Iris pigment epithelial cell (primary cell): ENCODE measurements at places on chromosomes 2 and 18.

GRCh38 chr2:6915399-6915798 lies 1.8 kb upstream of the RNF144A start:
- DNase-seq, result no peak

DNA sequence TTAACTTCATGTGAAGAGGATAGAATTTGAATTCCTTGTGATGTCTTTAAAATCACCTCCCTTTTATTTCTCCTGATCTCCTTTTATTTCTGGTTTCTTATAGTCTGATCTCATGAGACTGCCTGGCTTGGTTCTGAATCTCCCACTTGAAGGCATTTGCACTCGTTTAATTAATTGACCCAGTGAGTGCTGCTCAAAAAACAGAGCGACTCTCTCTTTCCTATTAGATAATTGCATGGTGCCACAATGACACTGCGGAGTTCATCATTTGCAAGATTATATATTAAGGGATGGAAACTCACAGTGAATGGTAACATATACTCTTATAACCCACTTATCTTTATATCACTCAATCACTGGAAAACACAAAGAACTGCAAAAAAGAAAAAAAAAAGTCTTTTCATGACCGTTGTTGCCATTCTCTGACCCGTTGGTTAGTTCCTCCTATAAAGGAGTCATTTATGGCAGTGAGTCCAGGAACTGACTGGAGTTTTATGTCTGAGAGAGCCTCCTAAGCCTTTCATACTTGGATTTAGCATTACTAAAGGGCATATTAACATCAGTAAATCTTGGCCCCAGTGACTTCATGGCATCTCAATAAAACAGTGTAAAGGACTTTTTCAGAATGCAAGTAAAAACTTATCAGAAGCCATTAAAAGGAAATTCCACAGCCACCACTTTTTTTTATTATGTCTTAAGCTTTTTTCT lies 103.3 kb upstream of the EPHA4 start:
- DNase-seq, result no peak

DNA sequence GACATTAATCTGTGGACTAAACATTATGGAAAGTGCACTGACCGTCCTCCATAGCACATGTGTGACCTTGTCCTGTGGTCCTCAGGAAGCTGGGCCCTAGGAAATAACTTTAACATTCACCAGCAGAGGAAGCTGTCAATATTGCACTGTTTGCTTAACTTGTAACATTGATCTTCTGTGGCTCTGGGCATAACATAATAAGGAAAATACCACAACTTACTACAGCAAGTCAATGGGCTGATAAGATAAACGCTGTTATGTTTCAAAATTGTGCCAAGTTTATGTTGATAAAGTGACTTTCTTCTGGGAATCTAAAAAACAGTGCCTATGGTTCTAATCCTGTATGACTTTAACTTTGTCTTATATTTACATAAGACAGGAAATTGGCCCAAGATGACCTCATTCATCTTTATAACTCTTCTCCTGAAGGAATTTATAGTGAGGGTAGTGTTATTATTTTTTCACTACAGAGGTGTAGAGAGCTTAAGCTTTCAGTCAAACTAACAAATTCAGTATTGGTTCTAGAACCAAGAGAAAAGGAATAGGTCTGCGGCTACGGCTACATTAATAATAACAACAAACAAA lies 113.7 kb upstream of the MAP4K3 start:
- DNase-seq, result peak; percentile 62

DNA sequence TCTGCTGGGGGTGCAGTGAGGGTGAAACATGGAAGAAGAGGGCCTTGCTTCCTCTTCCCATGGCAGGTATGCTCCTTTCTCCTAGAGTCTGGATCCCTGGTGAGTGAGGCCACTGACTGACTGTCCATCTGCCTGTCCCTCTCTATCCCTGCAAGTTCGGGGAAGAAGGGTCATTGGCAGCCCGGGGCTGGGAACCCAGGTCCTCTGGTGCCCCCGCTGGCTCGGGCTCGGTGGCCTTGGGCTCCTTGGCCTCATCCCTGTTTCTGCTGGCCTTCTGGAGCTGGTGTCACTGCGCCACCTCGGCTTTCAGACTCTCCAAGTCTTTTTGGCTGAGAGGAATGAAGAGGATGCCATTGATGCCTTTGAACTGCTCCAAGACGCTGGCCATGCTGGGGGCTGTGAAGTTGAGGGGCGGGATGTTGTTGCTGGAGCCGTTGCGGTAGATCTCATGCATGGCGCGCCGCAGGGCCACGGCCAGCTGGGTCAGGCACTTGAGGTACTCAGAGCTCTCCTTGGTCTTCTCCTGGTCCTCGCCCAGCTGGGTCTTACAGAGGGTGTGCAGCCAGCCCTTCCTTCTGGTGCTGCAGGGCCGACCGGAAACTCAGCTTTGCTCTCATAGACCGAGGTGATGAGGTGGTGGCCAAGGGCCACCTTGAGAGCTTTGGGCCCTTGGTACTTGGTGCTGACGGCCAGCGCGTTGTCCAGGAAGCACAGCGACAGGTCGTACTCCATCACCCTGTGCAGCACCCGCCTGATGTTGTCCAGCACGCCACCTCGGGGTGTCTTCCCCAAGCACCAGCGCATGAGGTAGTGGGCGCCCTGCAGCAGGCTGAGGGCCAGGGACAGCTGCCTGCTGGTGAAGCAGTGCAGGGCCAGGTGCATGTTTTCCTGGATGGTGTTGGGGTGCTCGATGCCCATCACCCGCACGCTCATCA lies 6.3 kb downstream of the MEP1B start:
- no peak for DNase-seq

DNA sequence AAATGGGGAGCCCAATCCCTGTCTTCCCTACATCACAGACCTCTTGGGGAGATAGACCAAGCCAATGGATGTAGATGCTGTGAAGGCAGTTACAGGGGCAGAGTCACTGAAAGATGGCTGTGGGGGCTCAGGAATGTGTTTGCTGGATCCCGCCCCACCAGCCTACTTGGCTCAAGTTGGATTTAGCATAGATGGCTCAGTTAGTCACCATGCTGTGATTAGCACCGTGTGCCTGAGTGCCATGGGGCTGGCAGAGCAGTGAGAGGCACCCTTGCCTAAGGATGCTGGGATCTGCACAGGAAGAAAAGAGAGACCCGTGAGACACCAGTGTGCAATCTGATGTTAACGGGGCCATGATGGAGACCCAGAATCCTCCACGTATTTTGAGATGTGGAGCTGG lies 228.3 kb downstream of the DYSF start:
- DNase-seq, result no peak

GRCh38 chr18:5558851-5559250 lies 15.1 kb upstream of the EPB41L3 start:
- DNase-seq, result no peak

DNA sequence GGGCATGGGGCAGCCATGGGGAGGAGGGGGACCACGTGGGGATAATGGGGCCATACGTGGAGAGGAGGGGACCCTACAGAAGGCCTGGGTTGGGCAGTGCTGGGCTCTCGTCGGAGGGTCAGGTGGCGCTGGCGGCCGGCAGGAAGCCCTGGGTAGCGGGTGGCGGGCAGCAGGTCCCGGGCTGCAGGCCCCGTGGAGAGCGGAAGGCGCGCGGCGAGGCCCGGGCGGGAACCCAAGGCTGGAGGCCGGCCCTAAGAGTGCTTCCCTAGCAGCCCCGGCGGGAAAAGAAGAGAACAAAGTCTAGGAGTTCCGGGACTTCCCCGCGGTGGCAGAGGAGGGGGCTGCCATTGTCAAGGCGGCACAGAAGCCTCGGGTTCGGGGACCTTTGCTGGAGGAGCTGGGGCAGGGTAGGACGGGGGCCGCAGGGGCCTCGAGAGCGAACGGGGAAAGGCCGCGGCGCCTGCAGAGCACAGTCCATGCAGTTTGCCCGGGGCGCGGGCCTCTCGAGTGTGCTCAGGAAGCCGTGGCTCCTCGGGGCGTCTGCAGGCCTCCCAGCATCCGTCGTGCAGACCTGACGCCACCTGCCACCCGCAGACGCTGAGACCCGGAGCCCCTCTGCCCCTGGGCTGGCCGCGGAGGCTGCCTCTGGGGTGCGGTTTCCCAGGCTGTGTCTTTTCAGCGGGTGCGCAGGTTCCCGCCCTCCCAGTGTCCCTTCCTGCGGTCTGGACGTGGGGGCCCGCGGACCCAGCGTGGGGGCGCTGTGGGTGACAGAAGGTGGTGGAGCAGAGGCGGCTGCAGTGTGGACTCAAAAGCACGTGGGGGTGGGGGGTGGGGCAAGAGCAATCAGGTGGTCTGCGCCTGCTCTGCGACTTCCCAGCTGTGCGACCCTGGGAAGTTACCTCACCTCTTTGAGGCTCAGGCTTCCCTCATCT lies 19.4 kb upstream of the NCL start:
- no peak for DNase-seq

DNA sequence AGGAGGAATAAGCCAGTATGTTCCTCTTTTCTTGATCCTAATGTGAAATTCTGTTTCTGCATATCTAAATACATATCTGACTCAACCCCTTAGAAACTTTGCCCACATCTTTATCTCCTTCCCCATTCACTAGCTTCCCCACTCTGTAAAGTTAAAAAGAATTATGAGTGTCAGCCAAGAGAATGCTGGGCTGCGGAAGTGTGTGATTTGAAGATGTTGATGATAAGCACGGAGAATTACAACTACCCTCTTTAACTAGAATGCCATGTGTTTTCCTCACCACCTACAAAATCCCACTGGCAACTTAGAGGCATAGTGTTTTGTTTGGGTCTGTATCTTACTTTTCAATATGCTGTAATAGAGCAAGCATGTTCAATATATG lies 490.4 kb upstream of the FANCL start:
- no peak for DNase-seq

- DNase-seq, result no peak
Observed at GRCh38 chr2:117562654-117563053, 251.8 kb upstream of the DDX18 start.

GRCh38 chr18:31232013-31232412 lies 69.4 kb upstream of the DSC1 start:
- DNase-seq, result no peak

GRCh38 chr2:11802782-11803191 lies 56.4 kb downstream of the LPIN1 start:
- DNase-seq, result peak; percentile 73

DNA sequence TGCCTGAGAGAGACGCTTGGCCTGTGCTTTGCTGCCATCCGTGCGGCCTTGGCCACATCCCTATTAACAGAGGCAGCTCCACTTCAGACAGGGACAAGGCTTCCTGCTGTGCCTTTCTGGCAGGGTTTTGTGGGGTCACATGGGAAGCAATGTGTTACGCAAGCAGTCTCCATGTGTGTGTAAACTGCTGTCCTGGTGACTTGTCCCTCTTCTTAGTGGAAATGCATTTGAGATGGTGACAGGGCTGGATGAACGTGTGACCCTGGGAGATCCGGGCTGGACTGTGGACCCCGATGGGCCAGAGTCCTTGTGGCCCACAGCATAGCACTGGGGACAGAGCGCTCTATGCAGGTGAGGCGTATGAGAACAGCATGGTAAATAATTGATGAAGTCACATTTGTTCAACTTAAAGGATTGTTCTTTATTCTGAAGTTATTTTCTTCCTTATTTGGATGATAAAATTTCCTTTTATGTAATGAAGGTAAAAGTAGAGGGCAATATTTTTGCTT lies 23.2 kb downstream of the ASB1 start:
- peak; percentile 65 for DNase-seq

GRCh38 chr18:62280786-62281185 lies 44.3 kb upstream of the TNFRSF11A start:
- no peak for DNase-seq

GRCh38 chr2:239295377-239296019 lies 105.3 kb downstream of the HDAC4 start:
- no peak for DNase-seq

GRCh38 chr2:191636235-191636543 lies 41.7 kb upstream of the NABP1 start:
- DNase-seq, result peak; percentile 85

DNA sequence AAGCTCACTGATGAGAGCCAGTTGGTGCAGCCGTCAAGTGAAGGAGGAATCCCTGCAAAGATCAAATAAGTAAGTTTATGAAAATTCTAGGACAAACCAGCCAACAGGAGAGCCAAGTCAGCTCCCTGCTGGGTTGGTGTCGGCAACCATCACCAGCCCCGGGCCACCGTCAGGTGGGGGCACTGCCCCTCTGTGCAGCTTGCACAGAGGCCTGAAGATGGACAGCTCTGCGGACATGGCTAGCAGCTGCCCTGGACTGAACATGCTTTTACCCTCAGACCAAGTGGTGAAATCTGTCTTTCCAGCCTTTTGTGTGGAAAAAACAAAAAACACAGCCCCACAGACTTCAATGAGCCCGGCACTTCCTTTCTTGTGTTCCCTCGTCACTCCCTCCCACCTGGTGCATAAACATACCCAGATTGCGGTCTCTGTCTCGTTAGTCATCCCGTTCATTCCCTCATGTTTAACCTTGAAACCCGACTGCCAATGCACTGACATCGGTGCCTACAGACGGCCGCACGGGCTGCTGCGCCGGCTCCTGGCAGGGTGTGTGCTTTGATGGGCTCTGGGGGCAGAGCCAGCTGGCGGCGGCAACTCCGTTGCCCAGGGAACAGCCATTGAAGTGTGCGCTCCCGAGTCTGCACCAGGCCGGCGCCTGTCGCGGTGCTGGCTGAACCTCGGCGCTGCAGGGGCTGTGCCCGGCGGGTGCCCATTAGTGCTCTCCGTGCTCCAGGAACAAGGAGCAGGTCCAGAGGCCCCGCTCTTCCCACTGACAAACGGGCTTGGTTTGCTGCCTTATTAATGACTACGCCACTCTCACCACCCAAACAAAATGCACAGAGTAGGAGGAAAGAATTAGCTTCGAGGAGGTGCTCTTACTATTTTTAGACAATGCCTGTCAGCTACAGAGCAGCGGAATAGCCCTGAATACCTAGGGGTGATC lies 95.3 kb downstream of the EIPR1 start:
- DNase-seq, result peak; percentile 62

DNA sequence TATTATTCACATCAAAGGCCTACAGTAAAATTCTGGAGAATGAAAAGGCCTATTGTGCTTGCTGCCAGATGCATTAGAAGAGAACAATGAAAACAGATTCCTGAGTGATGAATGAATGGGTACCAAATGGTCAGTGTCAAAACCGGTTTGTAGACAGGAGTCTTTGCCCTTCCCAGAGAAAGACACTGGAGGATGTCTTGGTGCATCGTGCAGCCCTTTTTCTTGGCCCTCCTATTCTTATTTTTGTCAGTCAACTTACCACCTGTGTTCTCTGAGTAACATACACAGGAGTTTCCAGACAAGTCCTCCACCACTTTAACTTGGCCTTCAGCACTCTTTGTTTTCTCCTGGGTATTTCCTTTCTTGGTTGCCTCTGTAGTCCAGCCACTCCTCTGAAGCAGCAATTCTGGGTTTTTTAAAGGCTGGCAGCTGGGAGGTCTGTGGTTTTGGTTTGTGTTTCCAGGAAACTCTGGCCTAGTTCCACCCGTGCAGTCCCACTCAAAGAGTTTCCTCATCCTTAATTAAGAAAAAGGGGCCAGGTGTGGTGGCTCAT lies 29.4 kb downstream of the PSTPIP2 start:
- DNase-seq, result peak; percentile 67

- DNase-seq, result peak; percentile 23
Observed at GRCh38 chr2:160652236-160652635, 158.6 kb upstream of the RBMS1 start.
